ENCODE measurements at places on chromosomes 3 and 15.

GRCh38 chr15:38535491-38536200 lies 29.0 kb downstream of the RASGRP1 start:
- peak; percentile 47 for DNase-seq

- DNase-seq: no peak
These were observed 342.2 kb downstream of the NLGN1 start for GRCh38 chr3:173739726-173740125.

DNA sequence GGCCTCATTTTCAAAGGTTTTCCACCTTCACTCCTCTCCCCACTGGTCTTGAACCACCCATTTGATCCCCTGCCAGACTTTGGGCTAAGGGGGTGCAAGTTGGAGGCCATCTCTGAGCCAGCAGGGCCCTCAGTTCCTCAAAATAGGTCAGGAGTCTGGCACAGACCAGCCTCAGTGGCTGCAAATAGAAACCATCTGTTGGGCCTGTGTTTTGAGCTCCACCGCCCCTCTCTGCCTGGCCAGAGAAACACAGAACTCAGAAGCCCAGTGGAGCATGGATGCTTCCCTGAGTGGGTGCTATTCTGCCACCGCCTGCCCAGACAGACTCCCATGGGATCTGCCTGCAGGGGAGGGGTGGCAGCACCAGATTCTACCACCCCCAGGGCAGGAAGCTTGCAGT lies 56.3 kb downstream of the CORO2B start:
- DNase-seq: no peak

GRCh38 chr3:160986069-160986468 lies 119.1 kb downstream of the B3GALNT1 start:
- no peak for DNase-seq

GRCh38 chr3:150447084-150447483 lies 39.0 kb downstream of the TSC22D2 start:
- DNase-seq: no peak

- no peak for DNase-seq
These were observed 92.2 kb downstream of the ST6GAL1 start for GRCh38 chr3:187022403-187023029.

DNA sequence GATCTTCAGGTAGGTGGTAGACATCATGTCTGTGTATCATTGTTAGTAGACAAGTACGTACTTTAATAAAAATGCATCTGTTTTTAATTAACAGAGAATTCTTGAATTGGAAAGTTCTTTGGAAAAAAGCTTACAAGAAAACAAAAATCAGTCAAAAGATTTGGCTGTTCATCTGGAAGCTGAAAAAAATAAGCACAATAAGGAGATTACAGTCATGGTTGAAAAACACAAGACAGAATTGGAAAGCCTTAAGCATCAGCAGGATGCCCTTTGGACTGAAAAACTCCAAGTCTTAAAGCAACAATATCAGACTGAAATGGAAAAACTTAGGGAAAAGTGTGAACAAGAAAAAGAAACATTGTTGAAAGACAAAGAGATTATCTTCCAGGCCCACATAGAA lies 149.1 kb upstream of the LRRFIP2 start:
- DNase-seq: no peak

GRCh38 chr3:14146381-14147065 lies 21.7 kb downstream of the TMEM43 start:
- DNase-seq: peak; percentile 51

DNA sequence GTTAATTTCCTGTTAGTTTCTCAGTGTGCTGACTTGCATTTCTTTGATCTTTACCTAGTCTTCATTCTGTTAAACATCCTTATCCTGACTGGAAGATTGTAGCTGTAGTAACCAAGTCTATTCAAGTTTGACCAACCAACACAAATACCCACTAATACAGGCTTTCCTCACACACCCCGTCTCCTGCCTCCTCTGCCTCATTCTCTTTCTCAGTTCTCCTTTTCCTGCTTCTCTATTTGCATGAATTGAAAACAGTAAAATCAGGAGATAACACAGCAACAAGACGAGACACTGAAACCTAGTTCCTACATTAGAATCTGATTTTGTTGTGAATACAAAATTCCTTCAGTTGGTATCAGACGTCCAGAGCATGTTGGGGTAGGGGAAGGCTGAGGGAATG lies 116.9 kb upstream of the ARPP21 start:
- DNase-seq: no peak

GRCh38 chr3:3016226-3016625 lies 93.9 kb downstream of the IL5RA start:
- no peak for DNase-seq

GRCh38 chr15:71151081-71151480 lies 35.8 kb downstream of the THSD4 start:
- DNase-seq: no peak

GRCh38 chr3:152611905-152612304 lies 223.0 kb upstream of the P2RY1 start:
- DNase-seq: no peak

- DNase-seq: no peak
These were observed 1.0 kb downstream of the DTWD1 start for GRCh38 chr15:49621887-49622286.

DNA sequence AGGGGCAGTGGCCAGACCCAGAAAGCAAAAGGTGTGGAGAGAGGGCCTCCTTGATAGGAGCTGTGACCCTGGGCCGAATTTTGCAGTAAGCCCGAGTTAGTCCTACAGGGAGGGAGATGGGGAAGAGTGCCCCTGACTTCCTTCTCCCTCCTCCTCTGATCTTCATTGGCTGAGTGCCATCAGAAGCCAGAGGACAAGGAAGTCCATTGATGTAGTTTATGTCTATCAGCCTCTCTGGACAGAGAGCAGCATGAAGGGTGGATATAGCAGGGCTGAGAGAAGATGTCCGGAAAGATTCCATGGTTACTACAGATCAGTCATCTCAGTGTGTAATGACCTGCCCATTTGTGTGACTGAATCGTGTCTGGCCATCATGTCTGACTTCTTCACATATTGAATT lies 102.5 kb upstream of the FAM3D start:
- DNase-seq: no peak

GRCh38 chr3:99761415-99762165 lies 56.1 kb upstream of the CMSS1 start:
- no peak for DNase-seq

DNA sequence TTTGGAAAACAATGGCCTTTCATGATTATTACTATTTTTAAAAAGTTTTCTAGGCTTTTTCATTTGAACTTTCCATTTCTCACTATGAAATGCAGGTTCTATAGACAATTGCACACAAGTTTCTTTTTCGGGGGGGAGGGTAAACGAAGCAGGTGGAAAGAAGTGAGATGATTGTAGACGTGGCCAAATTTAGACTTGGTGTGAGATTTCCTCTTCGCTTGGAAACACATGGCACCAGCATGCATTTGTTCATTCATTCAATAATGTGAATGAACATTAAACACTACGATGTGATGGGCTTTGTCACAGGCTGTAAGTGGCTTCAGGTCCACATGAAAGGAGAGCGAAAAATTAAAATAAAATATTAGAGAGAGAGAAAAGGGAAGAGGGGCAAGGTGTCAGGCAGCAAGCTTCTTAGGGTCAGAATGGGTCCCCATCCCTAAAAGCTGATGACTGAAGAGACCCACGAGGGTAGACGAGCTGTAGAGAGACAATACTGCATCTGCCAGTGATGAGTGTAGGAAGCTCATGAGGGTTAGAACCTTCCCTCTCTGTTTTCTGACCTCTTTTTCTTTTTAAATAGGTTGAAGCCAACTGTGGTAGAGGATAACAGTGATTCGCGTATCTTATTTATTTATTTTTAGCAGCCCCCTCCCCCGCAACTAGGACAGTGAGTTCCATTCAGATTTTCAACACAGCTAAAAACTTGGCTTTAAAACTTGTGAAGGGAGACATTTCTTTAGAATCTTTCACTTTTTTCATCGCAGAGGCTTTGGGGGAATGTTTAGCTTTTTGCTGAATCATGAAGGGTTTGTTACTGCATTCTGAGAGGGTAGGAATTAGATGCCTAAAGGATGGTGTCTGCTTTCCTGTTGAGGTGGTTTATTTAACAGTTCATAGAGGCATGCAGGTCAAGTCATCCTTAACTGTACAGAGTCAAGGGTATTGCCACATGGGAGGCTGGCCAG lies 36.2 kb downstream of the GAP43 start:
- DNase-seq: no peak

- no peak for DNase-seq
These were observed 630.4 kb upstream of the TBL1XR1 start for GRCh38 chr3:177827511-177828207.

GRCh38 chr15:70587896-70588567 lies 175.3 kb downstream of the UACA start:
- DNase-seq: no peak

GRCh38 chr3:183564046-183564445 lies 8.5 kb upstream of the KLHL6 start:
- DNase-seq: no peak

DNA sequence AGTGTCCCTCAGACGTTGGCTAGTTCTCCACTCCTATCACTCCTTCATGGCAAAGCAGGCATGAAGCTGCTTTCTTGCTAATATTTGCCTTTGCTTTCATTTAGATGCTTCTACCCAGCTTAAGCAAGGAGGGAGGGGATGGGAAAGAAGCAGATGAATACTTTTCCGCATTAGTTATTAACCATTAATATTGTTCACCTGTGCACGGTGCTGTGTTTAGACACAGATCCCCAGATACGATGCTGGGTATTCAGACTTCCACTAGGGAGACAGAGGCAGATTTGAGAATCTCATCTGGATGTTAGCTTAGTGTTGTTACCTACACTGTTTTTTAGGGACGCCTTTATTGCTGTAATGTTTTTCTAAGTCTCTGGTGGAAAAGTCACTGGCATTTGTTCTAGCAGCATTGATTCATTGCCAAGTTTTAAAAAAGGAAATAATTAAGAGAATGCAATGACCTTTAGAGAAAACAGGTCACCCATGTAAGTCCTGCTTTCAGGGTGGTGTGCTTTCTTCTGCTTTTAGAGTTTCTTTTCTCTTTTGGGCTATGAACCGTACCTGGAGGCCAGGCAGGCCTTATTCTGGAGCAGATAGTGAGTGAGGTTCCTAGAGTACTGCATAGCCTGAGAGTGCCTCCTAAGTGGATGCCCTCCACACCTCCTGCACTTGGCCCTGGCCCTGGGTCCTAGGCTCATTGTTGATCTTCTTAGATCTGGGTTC lies 55.5 kb downstream of the MYZAP start:
- no peak for DNase-seq

DNA sequence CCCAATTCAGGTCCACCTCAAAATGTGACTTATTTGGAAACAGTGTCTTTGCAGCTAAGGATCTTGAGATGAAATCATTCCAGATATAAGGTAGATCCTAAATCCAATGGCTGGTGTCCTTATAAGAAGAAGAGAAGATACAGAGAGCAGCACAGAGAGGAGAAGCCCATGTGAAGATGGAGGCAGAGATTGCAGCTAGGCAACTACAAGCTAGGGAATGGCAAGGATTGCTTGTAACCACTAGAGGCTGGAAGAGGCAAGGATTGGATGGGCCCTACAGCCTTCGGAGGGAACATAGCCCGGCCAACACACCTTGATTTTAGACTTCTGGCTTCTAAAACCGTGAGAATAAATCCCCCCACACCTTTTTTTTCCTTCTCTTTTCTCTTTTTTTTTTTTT lies 38.5 kb downstream of the SYN2 start:
- DNase-seq: no peak

DNA sequence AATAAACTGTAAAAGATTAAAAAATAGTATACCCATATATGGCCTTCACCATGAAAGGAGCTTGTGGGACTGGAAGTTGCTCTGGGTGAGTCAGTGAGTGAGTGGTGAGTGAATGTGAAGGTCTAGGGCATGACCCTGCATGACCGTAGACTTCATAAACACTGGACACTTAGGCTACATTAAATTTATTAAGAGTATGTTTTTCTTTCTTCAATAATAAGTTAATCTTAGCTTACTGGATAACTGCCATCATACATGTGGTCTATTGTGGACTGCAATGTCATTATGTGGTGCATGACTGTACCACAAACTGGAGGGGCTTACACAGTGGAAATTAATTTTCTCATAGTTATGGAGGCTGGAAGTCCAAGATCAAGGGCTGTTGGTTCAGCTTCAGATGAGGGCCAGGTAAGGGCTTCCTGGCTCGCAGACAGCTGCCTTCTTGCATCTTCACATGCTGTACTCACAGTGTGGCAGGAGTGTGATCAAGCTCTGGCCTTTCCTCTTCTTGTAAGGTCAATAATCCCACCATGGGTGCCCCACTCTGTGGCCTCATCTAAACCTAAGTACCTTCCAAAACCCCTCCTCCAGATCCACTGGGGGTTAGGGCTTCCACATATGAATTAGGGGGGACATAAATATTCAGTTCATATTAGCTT lies 40.8 kb upstream of the PRR23E start:
- no peak for DNase-seq

DNA sequence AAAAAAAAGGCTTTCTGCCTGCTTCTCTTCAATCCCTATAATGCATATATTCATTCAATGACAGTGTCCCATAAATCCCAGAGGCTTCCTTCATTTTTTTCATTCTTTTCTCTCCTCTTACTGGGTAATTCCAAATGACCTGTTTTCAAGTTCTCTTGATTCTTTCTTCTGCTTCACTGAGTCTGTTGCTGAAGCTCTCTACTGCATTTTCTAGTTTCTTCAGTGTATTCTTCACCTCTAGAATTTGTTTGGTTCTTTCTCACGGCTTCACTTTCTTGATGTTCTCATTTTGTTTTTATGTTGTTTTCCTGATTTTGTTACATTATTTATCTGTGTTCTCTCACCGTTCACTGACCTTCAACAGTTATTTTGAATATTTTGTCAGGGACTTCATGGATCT lies 141.6 kb downstream of the SCAPER start:
- DNase-seq: no peak

- DNase-seq: no peak
These were observed 27.0 kb downstream of the CCNL1 start for GRCh38 chr3:157132936-157133335.

GRCh38 chr3:30248423-30248822 lies 358.0 kb upstream of the TGFBR2 start:
- DNase-seq: no peak

DNA sequence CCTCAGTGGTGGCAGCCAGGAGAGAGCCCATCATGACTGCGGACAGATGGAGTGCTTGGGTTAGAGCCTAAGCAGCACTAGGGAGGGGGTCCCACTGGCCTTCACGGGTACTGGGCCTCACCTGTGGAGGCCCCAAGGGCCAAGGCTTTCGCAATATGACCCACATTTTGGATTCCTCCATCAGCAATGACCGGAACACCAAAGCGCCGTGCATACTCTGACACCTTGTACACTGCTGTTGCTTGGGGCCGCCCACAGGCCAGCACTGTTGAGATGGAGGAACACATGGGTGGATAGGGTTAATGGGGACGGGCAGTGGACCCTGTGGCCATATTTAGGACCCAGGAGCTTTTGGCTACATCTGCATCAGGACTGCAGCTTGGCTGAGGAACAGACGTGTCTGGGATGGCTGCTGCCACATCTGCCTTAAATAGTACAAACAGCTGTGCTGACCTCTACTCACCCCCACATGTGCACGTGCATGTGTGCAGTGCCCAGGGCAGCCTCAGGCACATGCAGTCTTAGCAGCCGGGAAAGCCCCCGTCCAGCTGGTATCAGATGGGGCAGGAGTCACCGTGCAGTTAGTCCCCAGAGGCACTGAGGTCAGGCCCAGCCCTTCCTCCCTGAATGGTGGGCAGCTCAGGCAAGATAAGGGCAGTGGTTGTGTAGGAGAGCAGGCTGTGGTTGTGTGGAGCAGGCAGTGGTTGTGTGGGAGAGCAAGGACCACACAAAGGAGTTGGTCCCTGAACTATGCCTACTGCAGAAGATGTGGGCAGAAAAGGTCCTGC lies 3.3 kb downstream of the NDUFAF3 start:
- peak; percentile 66 for DNase-seq

All from activated CD8-positive, alpha-beta memory T cell treated with anti-CD3 and anti-CD28 coated beads for 24 hours (primary cell).